Progenitor cell of endocrine pancreas (in vitro differentiated cells): ENCODE measurements at places on chromosomes 13 and 19. TPM values are rescaled to one million over a fixed set of nuclear protein-coding genes. Genes with fewer than 3 reads are reported as not detected.
A peak's percentile ranks its signal among the peaks of the same experiment; 100 is the strongest.

- peaks cover 14% of the 10 kb centered on the region for H3K27me3 ChIP-seq
- no peaks in the 10 kb centered on the region for H3K4me1 ChIP-seq
- DNase-seq = no peak
Observed at GRCh38 chr19:38443458-38443999, 10.0 kb downstream of the RYR1 start.

DNA sequence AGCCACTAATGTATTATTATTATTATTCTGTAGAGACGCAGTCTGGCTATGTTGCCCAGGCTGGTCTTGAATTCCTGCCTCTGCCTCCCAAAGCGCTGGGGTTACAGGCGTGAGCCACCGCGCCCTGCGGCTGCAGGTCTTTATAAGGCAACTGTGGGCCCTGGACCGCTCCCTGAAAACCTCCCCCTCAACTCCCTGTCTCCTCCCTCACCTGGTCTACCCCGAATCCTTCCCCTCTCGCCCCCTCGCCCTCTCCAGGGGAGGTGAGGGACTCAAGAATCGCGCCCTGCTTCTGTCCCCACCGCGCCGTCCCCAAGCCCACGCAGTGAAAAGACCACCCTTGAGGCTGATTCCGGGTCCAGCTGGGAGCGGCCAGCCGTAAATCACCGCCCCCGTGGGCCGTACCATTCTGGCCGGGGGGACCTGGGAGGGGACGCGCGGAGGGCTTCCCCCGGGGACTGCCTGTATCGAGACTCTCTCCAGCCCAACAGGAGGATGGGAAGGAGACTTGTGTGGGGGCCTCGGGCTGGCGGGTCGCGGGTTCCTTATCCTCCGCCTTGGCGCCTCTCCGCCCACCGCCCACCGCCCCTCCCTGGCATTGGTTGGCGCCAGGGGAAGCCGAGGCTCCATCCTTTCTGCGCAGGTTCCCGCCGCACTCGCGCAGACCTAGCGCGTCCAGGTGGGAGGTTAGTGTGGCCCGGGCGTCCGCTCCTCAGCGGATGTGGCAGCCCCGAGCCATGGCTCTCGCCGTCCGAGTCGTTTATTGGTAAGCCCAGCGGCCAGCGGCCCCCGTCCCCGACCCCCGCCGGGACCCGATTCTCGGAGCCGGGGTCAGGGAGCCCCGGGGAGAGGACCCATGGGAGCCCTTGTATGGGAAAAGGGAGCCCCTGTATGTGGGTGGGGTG is at the start of gene SELENOW:
TSS of gene SELENOW (plus strand) at position 655 of the 905 bp plus-strand sequence. CDS start at position 738, 83 bp downstream.
- H3K4me3 ChIP-seq = peak within 1 kb of the TSS; percentile 96
- peaks cover 42% of the 10 kb centered on the region for H3K4me1 ChIP-seq
- H3K36me3 ChIP-seq = peaks cover 16% of the 10 kb centered on the region

GRCh38 chr19:5011476-5012238 is 42.7 kb downstream of the KDM4B start:
- no peak overlapping the region for H3K27ac ChIP-seq
- H3K4me1 ChIP-seq = no peaks in the 10 kb centered on the region
- H3K4me3 ChIP-seq = no peak overlapping the region
- H3K36me3 ChIP-seq = peaks cover 12% of the 10 kb centered on the region

DNA sequence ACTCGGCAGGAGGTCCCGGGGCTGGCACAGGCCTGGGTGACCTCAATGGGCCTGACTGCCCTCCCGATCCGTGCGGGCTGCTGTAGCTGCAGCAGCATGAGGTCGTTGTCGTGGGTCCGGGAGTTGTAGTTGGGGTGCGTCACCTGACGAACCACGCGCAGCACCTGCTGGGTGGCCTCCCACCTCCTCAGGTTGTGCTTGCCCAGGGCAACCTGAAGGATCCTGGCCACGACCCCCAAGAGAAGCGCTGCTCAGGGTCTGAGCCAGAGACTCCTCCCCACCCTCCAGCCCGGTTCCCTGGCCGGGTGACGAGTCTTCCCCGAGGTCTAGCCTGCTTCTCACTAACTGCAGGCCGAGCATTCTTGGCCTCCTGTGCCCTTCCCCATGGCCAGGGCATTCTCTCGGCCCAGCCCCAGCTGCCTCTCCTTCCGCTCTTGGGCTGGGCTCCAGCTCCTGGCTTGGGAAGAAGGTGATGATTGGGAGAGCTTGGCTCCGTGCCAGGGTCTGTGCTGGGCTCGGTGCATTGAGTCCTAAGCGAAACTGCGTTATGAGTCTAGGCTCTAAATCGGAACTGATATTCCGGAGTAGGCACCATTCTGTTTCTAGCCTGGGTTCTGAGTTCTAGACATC is 3.1 kb downstream of the KLK14 start:
- H3K27me3 ChIP-seq = peaks cover 24% of the 10 kb centered on the region
- no peaks in the 10 kb centered on the region for H3K36me3 ChIP-seq
- DNase-seq = no peak
- H3K4me1 ChIP-seq = no peaks in the 10 kb centered on the region
- no peak overlapping the region for H3K4me3 ChIP-seq

DNA sequence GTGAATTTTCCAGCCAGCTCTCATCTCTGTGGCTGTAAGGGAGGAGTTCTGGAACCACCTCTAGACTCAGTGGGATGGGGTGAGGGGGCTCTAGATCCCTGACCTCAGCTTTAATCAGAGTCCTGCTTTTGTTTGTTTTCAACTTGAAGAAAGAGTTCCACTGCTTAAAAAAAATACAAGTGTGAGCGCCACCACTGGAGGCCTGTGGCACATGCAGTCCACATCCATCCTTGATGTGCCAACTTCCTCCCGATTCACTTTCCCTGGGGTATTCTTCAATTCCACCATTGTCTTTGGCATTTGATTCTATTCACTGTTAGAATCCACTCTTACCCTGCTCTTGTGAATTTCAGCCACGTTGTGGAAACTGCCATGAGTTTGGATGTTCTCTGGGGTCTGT is 62.4 kb upstream of the GJB6 start:
- H3K36me3 ChIP-seq = no peaks in the 10 kb centered on the region
- H3K4me3 ChIP-seq = no peak overlapping the region
- no peak overlapping the region for H3K27ac ChIP-seq

- peaks cover 5% of the 10 kb centered on the region for H3K36me3 ChIP-seq
- H3K4me1 ChIP-seq = peaks cover 11% of the 10 kb centered on the region
- no peak for DNase-seq
- H3K27me3 ChIP-seq = no peaks in the 10 kb centered on the region
- peak overlapping the region; percentile 70 for H3K4me3 ChIP-seq
Observed at GRCh38 chr19:6216236-6216995, 63.4 kb downstream of the MLLT1 start.

GRCh38 chr13:113848020-113848419 is 15.9 kb downstream of the GAS6 start:
- no peaks in the 10 kb centered on the region for H3K36me3 ChIP-seq
- H3K27me3 ChIP-seq = no peaks in the 10 kb centered on the region
- no peak for DNase-seq

GRCh38 chr19:40242480-40242879 is 16.0 kb upstream of the CCNP start:
- peaks cover 5% of the 10 kb centered on the region for H3K36me3 ChIP-seq
- H3K4me3 ChIP-seq = no peak overlapping the region
- no peak for DNase-seq
- H3K27me3 ChIP-seq = no peaks in the 10 kb centered on the region
- H3K27ac ChIP-seq = no peak overlapping the region
- no peaks in the 10 kb centered on the region for H3K4me1 ChIP-seq

DNA sequence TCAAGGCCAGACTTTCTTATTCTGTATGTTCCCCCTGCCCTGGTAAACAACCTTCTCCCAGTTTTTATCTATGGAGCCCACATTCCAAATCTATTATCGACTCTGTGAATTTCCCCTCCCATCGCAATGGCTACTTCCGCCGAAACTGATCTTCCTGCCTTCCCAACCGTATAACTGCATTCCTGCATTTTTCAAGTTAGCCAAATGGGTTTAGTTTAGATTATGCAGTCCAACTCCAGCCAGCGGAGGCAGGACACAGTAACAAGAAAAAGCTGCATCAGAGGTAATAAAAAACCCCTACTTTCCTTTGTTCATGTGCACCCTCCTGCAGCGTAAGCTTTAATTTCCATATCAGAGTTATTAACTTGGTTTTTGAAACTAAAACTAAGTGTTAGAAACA is 112.2 kb upstream of the ZNF91 start:
- H3K4me3 ChIP-seq = no peak overlapping the region
- H3K27ac ChIP-seq = no peak overlapping the region
- no peaks in the 10 kb centered on the region for H3K4me1 ChIP-seq
- no peaks in the 10 kb centered on the region for H3K27me3 ChIP-seq
- no peak for DNase-seq

DNA sequence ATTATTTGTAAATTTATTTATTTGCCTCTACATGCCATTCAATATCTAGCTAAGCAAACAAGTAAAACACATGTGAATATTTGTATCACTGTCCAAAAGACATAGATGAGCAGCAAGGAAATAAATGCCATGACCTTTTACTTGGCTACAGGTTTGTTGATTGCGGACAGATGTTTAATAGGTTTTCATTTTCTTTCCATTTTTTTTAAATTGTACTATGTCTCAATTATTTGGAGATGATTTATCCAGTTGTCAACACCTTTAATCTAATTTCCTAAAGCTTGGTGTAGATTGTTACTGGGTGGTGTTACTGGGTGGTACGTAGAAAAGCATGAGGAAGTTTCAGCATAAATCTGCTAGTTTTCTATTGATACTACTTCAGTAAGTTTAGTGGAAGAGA is 560.6 kb upstream of the SPRY2 start:
- H3K27ac ChIP-seq = no peak overlapping the region
- H3K4me1 ChIP-seq = no peaks in the 10 kb centered on the region
- no peaks in the 10 kb centered on the region for H3K27me3 ChIP-seq
- H3K4me3 ChIP-seq = no peak overlapping the region
- DNase-seq = no peak

DNA sequence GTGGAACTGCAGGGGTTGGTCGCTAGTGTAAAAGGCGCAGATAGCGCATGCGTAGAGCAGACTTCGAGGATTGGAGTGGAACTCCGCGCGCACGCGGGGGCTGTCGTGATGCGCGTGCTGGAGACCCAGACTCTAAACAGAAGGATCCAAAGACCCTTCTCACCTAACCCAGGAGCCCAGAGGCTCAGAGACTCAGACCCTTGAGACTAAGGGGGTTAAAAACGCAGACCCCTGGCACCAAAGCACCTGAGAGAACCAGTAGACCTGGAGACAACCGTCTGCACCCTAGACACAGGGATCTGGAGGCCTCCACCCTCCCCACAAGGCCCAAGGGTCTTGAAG is 567 bp upstream of the CTU1 start:
- no peaks in the 10 kb centered on the region for H3K27me3 ChIP-seq
- peaks cover 2% of the 10 kb centered on the region for H3K36me3 ChIP-seq
- DNase-seq = no peak
- peak overlapping the region; percentile 93 for H3K27ac ChIP-seq
- H3K4me3 ChIP-seq = peak overlapping the region; percentile 93

Gene COX6B2
- not detected in 2 replicates for total RNA-seq

Gene CEACAM5
- total RNA-seq = not detected in 2 replicates

Gene MCF2L
- 82.6 and 90.0 TPM in 2 replicates for total RNA-seq

Gene TUBB4A
- 41.7 and 43.4 TPM in 2 replicates for total RNA-seq

Gene CASP14
- not detected in 2 replicates for total RNA-seq

Gene GPR183
- total RNA-seq = not detected in 2 replicates

Gene ARL11
- total RNA-seq = 0.10 TPM in 1 of 2 replicates, not detected in the other
